CD4-positive, alpha-beta T cell treated with Interleukin-4 for 4 hours (primary cell): ENCODE measurements at places on chromosomes 13 and 19.

DNA sequence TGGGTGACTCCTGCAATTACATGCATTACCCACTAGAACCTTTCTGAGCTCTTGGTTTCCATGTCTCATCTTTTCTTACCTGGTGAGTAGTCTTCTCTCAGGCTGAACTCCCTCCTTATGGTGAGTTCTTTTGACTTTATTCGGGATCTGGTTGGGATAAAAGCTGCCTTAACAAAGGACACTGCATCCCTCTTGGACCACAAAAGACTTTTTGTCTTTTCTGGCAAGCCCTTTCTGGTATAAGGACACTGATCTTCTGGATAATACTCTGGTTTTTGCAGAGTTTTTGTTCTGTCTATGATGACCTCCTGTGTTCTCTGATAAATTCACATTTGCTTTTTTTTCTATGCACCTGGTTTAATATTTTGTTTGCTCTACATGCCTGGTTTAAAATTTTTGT lies 66.7 kb downstream of the SLITRK1 start:
- DNase-seq = no peak

DNA sequence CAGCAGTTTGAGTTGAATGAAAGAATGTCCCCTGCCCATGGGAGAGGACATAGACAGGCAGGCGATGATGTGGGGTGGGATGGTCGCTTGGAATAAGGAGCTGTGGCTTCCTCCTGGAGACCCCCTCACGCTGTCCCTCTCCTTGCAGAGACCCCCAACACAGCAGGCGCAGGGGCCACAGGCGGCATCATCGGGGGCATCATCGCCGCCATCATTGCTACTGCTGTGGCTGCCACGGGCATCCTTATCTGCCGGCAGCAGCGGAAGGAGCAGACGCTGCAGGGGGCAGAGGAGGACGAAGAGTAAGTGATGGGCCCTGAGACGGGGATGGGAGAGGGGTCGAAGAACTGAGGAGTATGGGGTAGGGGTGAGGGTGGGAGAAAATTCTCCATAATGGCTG lies 9.0 kb upstream of the TOMM40 start:
- no peak for DNase-seq

- DNase-seq = no peak
Measured at GRCh38 chr19:30253581-30253996, 118.6 kb upstream of the ZNF536 start.

DNA sequence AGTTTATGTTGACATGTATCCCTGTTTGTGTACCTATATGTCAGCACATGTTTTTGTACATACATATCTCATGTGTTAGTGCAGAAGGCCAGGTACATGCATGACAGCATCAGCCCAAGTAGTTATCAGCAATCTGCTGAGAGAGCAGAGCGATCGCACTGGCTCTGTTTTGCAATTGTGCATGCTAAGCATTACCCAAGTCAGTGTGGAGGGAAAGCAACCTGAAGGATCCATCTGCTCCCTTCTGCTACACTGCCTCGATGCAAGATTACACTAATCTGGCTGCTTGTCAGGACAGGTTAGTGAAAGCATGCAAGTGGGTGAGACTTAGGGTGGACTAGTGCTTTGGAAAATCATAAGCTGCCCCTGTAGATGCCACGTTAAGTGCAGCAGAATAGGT lies 211.8 kb downstream of the PCCA start:
- DNase-seq = no peak

- no peak for DNase-seq
Measured at GRCh38 chr19:45363861-45364459, 6.4 kb downstream of the ERCC2 start.

DNA sequence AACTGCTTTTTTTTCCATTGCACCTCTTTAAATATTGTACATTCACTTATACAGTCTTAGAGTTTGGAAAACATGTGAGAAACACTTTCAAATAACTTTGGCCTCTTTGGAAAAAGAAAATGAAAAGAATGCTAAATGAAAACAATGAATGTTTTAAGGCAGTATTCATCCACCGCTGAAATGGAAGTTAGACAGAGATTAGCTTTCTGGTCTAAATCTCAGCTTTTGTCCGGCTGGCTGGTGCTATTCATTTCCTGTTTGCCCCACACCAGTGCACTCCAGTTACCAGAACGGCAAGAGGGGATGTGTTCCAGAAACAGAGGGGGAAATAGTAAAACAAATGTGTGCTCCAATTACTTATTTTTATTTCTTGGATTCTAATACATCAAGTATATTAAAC lies 1201.3 kb downstream of the EFNB2 start:
- DNase-seq = no peak

GRCh38 chr19:2569596-2570465 lies 93.9 kb downstream of the GADD45B start:
- DNase-seq = no peak

DNA sequence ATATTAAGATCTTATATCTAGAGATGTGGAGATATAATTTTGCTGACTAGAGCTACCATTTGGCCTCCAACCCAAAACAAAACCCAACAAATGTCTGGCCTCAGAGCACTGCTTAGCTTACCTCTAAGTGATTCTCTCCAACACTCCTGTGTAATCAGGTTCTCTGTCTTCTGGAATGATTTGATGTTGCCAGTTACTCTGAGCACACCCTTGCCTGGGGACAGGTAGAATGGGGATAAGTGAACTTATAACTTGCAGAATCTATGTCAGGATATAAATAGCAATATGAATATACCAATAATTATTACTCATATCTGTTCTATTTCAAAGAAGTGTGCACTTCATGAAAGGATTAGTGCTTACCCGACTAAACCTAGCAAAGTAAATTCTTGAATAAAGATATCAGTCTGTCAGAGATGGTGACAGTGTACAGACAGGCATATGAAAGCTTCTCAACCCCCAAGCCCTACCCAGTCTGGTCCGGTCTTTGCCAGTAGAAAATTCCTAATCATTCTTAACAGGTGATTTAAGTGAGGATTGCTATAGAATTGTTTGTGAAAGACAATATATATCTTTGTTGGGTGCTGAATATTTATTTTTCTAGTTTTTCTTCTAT lies 33.0 kb downstream of the ZAR1L start:
- no peak for DNase-seq

DNA sequence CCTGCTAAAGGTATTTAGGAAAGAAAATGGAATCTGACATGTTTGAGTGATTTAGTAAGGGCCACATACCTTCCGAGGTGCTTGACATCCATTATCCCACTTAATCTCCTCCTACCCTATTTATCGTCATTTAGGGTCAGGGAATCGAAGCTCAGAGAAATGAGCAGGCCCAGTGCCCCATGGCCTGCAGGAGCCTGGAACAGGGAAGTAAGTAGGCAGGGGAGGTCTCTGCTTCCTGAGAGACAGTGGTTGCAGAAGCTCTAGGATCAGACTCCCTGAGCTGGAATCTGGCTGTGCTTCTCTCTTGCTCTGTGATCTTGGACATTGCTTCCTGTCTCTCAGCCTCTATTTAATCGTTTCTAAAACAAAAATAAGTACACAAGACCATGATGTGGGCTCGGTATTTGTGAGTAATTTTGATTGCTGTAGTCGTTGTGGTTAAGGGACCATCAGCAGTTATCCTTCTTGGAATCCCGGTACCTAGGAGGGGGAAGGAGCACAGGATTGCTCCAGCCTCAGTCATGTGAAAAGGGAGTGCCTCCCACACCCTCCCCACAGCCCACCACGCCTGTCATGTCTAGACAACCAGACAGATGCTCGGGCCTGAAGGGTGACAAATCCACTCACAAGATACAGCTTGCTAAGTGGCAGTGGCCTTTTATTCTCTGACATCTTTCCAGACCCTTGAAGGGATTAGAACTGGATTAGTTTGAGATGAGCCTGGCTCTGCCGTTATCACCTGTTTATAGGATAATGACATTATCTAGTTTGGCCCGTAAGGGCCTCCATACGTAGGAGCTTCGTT lies 169.2 kb upstream of the TSHZ3 start:
- DNase-seq = no peak

DNA sequence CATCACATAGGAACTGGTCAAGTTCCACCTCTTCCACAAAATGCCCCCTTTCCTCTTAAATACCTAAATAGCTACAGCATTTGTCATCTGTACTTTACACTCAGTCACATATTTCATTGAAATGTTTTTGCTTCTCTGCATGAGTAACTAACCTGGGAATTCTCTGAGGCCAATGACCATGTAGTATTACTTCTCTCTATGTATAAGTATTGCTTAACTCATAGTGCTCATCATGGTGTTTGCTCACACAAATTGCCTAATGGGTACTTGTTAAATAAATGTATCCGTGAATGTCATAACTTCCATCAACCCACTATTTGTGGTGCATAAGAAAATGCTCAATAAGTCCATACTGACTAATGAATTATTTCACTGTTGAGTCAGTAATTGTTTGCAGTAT lies 115.5 kb downstream of the FGF14 start:
- DNase-seq = no peak

- no peak for DNase-seq
Measured at GRCh38 chr19:46471116-46471733, at the start of gene PNMA8A. TSS of gene PNMA8A (minus strand) at chr19:46471563. CDS start at chr19:46471035, 528 bp downstream.

DNA sequence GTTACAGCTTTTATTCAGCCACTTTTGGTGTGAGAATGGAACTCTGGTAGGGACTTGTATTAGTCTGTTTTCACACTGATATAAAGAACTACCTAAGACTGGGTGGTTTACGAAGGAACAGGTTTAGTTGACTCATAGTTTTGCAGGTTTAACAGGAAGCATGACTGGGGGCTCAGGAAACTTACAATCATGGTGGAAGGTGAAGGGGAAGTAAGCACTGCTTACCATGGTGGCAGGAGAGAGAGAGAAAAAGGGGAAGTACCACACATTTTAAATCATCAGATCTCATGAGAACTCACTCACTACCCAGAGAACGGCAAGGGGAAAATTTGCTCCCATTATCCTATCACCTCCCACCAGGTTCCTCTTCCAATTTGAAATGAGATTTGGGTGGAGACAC lies 942.2 kb downstream of the PCDH17 start:
- DNase-seq = no peak

DNA sequence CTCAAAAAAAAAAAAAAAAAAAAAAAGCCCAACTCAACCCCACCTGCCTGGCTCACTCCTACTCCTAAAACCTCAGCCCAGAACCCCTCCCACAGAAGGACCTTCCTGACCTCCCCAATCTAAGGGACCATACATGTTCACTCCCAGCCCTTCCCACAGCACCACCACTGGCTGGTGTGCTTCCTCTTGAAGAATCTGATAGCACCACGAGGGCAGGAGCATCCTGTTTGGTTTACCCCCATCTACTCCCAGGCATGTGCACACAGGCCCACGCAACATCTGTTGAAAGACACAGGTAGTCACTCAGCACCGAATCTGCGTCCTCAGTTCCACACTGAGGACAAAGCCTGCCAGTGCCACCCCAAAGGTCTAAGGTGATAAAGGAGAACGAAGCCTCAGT lies 8.2 kb downstream of the LATS2 start:
- DNase-seq = no peak

DNA sequence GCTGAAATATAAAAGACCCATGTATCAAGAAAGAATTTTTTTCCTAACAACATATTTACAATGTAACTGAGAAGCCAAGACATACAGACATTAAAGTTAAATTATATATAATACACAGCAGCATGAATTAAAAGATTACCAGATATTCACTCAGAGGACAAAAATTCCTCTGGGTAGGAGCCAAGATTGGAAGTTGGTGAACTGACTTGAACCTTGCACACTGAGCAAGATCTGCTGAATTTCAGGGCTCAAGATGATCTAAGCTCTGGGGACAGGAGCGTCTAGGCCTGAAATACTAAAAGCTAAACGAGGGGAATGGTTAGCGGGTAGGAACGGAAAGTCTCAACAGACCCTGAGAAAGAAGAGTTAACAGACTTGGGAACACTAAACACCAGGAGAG lies 8.5 kb downstream of the FOXO1 start:
- no peak for DNase-seq

GRCh38 chr19:49212016-49212701 lies 54.6 kb downstream of the TRPM4 start:
- no peak for DNase-seq

DNA sequence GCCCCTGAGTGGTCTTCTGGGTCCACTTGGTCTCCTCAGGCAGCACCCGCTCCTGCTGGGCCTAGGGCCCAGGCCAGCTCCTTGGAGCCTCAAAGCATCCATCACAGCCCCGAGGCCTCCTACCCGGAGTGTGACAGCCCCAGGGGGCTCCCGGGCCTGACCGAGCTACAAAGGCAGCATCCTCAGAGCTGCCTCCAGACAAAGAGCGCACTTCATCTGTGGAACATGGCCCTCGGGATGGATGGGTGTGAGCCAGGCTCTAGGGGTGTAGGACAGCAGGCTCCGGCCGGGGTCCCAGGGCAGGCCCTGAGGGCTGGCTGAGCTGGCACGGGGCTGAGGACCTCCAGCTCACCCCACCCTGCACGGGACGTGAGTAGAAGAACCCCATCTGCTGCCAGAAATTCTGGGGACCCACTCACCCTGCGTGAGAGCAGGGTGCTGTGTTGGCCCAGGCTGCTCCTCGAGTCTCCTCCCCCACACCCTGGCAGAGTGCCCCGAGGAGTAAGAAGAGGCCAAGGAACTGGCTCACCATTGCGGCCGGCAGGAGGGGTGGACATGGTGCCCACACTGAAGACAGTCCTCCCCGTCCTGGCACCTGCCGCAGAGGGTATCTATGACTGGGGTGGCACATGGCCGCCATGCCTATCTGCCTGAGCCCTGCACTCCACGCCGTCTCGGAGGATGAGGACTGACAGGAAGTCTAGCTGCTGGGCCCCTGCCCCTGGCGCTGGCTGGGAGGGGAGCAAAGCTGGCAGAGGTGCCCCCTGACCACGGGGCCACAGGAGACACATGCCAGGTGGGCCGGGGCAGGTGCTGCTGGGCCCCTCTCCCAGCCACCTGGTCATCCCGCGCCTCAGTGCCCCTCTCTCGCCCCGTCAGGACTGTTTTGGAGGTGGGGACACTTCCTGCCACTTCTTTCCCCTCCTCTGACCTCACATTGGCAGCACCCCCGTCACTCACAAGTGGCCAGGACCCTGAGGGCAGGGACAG lies 22.3 kb downstream of the CEBPG start:
- no peak for DNase-seq

DNA sequence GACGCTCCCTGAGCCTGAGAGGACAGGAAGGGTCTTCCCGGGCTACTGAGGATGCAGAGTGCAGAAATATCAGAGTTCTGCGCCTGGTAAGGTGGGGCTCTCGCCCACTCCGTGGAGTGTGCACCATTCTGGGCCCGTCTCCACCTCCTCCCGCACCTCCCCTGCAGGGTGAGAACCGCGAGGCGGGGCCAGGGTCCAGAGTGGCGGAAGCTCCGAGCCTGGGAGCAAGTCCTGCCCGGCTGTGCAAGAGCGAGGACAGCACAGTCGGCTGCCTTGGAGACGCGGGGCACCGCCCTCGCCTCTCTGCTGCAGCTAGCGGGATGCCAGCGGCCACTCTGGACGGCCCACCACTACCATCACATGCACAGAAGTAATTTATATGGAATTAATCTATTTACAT lies 2304.4 kb downstream of the PCDH9 start:
- DNase-seq = no peak

GRCh38 chr19:3374369-3375112 lies 8.2 kb downstream of the NFIC start:
- DNase-seq = no peak

- DNase-seq = no peak
Measured at GRCh38 chr13:53045189-53045588, 16.6 kb downstream of the OLFM4 start.

GRCh38 chr13:47794963-47795362 lies 206.1 kb downstream of the SUCLA2 start:
- no peak for DNase-seq
